ENCODE measurements at places on chromosomes 1 and 21.

DNA sequence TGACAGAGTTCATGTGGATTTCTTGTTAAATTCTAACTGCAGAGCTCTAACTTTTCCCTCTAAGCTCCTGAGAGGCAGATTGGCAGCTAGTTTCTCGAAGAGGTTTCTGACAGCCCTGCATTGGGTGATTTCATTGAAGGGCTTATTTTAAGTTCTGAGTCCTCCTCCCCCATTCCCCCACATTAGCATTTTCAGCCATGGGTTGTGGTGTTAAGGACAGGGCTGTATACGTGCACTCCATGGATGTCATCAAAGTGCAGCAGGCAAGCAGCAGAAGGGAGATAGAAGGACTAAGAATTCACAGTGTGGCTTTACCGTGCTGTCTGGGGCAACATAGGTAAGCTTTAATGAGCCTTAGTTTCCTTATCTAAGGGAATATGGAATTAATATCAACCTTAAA, 19.0 kb downstream of the CRYZ start:
- no peak for DNase-seq

- no peak for DNase-seq
Measured at GRCh38 chr1:27026621-27027574, 14.2 kb upstream of the TENT5B start.

GRCh38 chr1:114750780-114751179, 7.0 kb downstream of the CSDE1 start:
- DNase-seq = no peak

- peak; percentile 19 for DNase-seq
Measured at GRCh38 chr1:197918807-197919345, 1.7 kb downstream of the LHX9 start.

- DNase-seq = no peak
Measured at GRCh38 chr1:239537795-239538194, 151.4 kb downstream of the CHRM3 start.

DNA sequence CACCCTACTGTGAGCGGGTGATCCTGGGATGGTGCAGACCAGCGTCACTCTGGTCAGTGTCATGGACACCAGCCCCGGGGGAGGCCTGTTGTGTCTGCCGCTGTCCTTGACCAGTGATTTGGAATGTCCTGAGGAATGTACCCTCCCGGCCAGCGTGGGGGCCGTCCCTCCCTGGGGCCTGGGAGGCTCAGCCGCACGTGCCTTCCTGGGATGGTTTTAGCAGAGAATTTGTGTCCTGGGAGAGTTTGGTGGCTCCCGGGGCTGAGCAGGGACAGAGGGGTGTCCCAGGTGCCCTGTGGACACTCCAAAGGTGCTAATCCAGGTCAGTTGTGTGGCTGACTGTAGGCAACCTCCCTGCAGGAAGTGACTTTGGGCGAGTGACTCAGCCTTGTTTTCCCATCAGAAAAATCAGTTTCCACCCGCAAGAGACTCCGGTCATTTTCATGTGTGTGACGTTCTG, 6.2 kb downstream of the ARHGEF16 start:
- DNase-seq = peak; percentile 53

DNA sequence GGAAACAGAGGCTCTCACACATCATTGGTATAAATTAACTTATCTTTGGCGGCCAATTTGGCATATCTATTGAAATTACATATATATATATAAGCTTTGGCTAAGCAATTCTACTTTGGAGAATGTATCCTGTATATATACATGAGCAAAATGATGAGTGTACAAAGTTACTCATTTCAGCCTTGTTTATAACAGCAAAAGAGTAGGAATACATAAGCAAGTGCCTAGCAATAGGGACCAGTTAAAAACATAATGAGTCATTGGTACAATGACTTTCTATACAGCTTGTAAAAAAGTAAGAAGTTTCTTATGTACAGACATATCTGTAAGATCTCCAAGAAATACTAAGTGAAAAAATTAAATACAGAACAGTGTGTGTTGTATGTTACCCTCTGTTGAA, 190.8 kb downstream of the LTN1 start:
- DNase-seq = no peak

- DNase-seq = no peak
Measured at GRCh38 chr21:26077521-26077920, 93.0 kb downstream of the APP start.

DNA sequence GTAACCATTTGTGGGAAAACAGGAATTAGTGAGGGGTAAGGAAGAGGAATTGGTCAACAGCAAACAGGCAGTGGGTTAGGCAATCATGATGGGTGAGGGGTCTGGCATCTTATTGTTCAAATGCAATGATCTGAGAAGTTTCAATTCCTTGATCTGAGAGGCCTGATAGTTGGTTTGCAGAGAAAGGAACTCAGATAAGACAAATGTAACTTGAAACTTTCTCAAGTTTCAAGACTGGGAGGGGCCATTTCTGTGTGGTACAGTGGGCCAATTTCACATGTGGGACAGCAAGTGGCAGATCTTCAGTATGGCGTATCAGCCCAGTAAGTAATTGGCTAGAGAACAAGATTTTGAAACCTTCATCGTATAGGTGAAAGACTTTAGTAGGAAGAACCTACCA, 102.5 kb downstream of the XPR1 start:
- peak; percentile 2 for DNase-seq

- peak; percentile 52 for DNase-seq
Measured at GRCh38 chr1:247054992-247055415, 23.6 kb downstream of the ZNF670 start.

GRCh38 chr1:110339407-110340206, 430 bp downstream of the RBM15 start:
- peak; percentile 60 for DNase-seq

DNA sequence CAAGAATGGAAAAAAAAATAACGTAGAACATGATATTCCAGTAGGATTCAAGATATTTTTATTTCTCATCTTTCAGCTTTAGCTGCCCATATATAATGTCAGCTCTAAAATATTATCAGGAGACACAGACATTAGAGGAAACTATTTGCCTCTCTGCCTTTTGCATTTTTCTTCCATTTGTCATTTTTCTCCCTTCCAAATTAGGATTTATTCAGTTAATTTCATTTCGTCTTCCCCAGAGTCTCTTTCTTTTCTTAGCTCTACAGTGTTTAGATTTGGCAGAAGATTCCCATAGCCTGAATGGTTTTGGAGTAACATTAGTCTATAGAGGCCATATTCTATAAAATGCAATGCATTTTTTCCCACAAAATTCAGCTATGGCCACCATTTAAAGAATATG, 5.1 kb upstream of the ENAH start:
- no peak for DNase-seq

DNA sequence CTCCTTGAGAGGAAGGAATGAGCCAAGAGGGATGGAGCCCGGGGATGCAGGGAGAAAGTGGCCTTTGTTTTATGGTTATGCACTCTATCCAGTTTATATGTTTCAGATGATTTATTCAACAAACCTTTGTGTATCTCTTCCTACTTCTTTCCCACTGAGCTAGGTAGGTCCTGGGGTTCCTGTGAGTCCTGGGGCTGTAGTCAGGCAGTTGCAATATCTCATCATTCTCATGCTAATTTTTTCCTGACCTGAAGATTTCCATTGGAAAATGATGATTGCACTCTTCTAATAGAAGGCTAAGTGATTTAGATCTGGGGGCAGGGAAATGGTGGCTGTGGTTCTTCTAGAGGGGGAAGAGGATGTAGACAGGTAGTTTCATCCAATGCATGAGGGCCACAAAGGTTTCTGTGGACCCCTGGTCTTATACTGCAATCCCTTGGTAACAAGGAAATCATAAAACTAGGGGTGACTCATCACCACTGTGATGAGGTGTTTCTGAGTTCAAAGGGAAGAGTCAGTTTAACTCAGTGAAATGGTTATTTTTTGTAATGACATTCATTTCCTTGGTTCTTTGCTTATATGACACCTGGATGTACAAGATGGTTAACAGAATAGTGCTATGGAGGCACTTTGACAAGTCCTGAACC, 20.2 kb downstream of the B3GALT5 start:
- DNase-seq = peak; percentile 81

- DNase-seq = peak; percentile 11
Measured at GRCh38 chr1:161086457-161086856, 2.9 kb downstream of the NECTIN4 start.

DNA sequence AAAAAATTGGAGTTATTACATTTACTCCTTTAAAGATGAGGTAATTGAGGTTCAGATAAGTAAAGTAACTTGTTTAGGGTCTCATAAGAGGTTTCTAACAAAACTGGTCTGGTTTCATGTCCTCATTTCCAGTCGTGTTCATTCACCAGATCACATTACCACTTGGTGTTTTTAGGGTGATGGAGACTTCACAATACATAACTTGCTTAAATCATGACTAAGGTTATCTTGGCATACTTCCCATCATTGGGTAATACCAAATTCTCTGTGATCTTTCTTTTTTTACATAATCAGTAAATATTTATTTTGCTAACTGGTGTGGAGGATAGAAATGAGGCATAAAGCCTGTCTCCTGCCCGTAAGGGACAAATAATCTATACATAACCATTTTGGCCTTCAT, 31.6 kb upstream of the RPTN start:
- no peak for DNase-seq

DNA sequence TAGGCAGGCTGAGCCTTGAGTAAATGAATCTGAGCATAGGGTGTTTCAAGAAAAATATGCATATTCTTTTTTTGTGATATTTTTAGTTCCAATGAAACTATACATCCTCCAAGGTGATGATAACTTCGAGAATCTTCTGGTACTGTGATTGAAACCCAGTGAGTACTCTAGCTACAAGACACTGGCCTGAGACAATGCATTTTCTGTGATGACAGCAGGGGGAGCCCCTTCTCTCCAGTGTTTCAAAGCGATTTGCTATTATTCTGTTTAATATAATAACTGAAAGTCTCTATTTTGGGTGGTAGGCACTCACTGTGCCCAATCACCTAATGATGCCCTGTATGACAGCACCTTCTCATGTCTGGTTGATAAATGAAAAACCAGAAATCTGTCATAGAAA, 12.1 kb downstream of the IRF2BP2 start:
- DNase-seq = peak; percentile 68

DNA sequence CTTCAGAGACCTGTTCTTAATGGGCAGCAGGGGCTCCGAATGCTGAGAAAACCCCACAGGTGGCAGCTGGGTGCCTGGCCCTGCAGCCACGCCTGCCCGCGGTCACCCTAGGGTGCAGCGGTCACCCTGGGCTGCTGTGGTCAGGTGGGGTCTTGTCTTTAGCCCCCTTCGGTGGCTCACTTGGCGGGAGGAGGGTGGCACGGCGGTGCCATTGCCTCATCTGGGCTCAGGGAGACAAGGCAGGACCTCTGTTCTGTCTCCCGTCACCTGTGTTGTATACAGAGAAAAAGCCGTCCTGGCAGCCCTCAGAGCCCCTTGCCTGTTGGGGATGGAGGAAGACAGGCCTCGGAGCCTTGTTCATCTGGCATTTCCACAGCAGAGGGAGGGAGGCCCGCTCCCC, 69.5 kb upstream of the TRAPPC10 start:
- no peak for DNase-seq

DNA sequence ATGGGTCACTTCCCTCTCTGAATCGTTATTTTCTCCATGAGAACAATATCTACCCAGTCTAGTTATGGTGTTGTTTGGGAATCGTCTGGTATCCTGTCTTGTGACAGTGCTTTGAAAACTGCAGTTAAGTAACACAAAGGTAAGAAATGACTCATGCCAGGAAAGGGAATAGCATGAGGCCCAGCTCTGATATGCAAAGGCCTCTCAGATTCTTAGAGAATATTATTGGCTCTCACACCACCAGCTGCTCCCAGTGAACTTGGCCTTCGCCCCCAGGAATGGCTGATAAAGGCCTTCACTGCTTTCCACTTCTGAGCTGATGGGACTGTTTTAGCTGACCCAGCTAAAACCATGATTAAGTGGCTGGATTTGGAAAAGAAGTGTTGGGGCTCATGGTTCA, 27.1 kb downstream of the NEK2 start:
- peak; percentile 93 for DNase-seq

- no peak for DNase-seq
Measured at GRCh38 chr1:54331091-54331772, 75.0 kb downstream of the SSBP3 start.

DNA sequence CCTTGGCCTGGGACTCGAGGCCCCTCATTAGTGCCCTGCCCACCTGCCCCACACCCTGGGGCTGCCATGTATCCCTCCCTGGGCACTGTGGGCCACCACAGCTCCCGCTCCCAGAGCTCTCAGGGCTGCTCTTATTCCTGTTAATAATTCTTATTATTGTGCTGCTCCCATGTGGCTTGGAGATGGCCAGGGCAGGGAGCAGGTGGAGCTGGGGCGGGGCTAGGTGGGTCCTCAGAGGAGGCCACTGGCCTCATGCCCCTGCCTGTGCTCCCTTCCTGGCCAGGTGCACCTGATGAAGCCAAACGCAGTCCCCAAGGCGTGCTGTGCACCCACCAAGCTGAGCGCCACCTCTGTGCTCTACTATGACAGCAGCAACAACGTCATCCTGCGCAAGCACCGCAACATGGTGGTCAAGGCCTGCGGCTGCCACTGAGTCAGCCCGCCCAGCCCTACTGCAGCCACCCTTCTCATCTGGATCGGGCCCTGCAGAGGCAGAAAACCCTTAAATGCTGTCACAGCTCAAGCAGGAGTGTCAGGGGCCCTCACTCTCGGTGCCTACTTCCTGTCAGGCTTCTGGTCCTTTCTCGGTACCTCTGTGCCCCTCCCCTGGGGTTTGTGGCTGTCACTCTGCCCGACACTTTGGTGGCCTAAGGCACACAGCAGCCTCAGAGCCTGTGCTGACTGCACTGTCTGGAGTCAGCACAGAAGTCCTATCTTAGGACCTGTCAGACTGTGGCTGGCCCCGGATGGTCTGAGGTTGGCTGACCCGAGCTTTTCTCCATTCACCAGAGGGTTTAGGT, 34.1 kb downstream of the BMP8A start:
- no peak for DNase-seq

- DNase-seq = no peak
Measured at GRCh38 chr1:145849356-145850160, 4.1 kb downstream of the NUDT17 start.
